ENCODE measurements at places on chromosomes 7 and 10. TPM values are rescaled to one million over a fixed set of nuclear protein-coding genes. Genes with fewer than 3 reads are reported as not detected.

The IQUB gene
- not detected for total RNA-seq

The KIAA1549 gene
- 1.2 TPM for total RNA-seq

The SMKR1 gene
- 11.6 TPM for total RNA-seq

The AKR1D1 gene
- total RNA-seq: not detected

The VPS37D gene
- total RNA-seq: 0.18 TPM

The STOX1 gene
- 0.39 TPM for total RNA-seq

The NUDT13 gene
- 1.7 TPM for total RNA-seq

The ASB15 gene
- not detected for total RNA-seq

The CTTNBP2 gene
- total RNA-seq: not detected

Measured in CD8-positive, alpha-beta memory T cell (primary cell).